NK-92 treated with Interleukin-12 subunit alpha and Interleukin-12 subunit beta, amount 100 ng/mL, for 24 hours (cell line): ENCODE measurements at places on chromosomes 1 and 21.

DNA sequence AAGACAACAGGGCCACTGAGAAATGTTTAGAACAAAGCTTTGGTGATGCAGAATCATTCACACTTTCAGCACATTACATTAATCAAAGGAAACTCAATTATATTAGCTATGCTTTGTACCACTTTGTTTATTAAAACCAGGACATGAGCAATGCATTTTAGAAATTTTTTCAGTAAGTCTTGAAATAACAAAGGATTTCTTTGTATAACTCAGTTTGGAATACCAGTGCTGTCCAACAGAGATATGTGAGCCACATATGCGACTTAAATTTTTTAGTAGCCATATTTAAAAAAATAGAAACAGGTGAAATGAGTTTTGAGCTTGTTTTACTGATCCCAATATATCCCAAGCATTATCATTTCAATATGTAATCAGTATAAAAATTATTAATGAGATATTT is 18.8 kb upstream of the F3 start:
- no peak for DNase-seq

DNA sequence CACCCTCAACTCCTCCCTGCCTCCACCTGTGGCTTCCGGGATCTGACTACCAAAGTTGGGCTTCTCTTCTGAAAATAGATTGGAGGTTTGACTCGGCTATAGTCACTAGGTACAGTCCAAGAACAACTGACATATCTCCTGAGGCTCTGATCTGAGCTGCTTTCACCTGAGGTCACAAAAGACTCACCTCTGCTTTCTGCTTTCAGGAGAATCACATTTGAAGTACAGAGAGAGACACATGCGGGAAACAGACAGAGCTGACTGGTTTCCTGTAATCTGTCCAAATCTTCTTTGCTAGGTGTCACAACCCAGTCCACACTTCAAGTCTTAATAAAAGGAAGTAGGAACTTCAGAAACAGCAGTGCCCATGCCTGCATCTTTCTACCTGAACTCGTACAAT is 245.4 kb upstream of the CHRM3 start:
- DNase-seq, result no peak

DNA sequence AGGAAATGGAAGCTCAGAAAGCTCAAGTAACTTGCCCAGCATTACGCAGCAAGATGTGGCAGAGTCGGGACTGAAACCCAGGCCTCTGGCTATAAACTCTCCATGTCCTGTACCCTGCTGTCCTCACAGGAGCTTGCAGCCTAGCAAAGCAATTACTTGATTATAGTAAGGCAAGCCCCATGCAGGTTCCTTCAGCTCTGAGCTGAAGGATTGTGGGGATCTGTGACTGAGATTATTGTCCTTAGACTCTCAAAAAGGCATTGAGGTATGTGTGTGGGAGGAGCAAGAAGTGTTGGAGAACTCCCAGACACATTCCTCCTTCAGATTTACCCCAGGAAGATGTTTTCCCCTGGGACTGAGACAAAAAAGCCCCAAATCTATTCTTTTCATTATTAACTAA is 124.0 kb upstream of the SPATA6 start:
- no peak for DNase-seq

DNA sequence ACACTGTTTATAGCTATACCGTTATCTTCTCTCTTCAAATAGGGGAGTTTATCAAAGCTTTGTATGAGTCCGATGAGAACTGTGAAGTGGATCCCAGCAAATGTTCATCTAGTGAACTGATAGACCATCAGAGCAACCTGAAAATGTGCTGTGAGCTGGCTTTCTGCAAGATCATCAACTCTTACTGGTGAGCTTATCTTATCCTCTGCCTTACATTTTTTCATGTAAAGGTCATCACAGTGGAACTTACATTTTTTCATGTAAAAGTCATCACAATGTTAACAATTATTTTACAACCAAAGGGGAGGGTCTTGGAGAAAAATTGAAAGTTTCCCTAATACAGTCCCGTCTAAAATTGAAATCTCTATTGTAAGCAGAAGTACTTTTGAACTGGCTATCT is 45.2 kb downstream of the CLEC20A start:
- DNase-seq, result no peak

DNA sequence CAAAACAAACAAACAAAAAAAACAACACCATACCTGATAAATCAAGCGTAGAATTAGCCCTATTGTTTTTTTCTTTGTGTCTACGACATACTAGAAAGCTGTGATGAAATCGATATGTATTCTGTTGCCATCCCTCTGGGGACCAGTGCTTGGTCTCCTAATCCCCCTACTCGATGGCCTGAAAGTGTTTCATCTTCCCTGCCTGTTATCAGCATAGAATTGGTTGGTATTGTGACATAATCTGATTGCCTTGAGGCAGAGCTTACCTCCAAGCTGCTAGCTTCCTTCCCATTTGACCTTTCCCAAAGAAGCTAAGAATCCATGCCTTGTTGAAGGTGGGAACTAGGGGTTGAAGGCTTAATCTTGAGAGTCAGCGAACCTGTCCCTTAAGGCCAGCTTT is 40.7 kb upstream of the PIGV start:
- no peak for DNase-seq

DNA sequence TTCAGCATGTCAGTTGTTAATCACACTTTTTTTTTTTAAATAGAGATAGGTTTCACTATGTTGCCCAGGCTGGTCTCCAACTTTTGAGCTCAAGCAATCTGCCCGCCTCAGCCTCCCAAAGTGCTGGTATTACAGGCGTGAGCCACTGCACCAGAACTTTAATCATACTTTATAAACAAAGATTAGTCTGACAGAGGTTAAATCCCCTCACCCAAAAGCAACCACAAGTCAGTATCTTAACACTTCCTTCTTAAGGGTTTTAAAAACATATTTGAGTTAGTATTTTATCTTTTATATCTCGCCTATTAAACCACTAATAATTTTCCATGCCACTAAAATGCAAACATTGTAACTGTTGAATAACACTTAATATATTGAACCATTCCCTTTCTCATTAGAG is 70.2 kb downstream of the COP1 start:
- DNase-seq, result no peak

DNA sequence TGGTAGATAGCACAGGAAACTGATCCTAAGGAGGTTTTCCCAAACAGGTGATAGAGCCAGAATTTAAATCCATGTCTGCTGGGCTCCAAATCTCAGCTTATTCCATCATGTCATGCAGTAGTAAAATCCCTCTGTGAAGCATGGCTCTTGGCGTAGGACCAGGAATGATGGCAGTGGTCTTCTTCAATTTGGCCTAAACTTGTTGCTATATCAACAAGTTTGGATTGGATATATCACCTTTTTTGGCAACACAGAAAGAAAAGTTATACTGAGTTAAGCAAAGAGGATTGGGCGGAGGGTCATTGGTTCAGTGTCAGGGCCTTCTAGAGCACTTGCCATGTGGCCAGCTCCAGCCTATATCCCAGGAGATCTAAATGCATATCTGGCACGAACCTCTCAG is 52.2 kb downstream of the FGGY start:
- no peak for DNase-seq

DNA sequence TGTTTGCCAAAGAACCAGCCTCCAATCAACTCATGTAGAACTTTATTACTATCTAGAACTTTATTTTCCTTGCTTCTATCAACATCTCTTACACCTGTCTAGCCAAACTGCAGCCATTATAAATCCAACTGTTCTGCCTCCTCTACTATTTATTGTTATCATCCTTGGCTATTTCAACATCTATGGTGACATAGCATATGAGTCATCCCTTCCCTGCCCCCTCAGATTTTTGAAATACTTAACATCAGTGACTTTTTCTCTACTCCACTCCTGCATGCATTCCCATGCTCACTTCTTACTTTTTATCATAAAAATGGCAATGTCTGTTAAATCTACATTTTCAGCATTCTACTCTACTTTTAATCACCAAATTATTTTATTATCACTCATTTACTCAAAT is 544.9 kb upstream of the NEGR1 start:
- DNase-seq, result no peak

DNA sequence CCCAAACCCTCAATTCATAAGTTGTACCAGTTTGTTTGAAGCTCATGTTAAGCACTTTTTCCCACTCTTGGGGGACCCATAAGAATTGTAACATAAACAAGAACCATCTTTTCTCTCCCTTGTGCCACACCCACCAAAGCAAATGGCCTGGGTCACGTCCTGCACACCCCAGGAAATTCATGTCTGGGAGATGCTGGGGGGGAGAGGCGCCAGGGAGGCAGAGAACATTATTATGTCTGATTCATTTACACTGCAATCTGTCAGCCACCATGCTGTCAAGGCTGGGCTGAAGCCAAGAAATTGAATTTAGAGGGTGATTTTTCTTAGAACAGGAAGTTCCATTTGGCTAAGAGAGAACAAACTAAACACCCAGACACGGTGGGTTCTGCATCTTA is 37.2 kb upstream of the IPO9 start:
- no peak for DNase-seq

DNA sequence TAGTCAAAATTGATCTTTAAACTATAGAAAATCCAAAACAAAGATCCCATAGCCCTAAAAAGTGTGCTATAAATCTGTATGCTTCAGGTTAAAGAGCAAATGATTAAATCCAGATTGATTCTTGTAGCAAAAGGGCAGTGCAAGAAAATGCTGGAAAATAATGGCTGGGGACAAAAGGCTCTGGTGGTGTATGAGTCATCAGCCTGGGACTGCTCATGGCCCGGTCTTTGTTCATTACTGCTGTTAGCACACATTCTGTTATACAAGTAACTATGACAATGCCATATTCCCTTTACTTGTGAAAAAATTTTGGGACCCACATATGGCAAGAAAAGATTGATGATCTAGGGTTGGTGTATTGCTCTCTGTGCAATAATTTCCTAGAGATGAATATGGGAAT is 89.1 kb downstream of the RWDD3 start:
- no peak for DNase-seq

GRCh38 chr1:244370060-244370637 is 81.6 kb downstream of the ADSS2 start:
- DNase-seq, result no peak

GRCh38 chr1:58266242-58266641 is 280.3 kb downstream of the OMA1 start:
- DNase-seq, result no peak

DNA sequence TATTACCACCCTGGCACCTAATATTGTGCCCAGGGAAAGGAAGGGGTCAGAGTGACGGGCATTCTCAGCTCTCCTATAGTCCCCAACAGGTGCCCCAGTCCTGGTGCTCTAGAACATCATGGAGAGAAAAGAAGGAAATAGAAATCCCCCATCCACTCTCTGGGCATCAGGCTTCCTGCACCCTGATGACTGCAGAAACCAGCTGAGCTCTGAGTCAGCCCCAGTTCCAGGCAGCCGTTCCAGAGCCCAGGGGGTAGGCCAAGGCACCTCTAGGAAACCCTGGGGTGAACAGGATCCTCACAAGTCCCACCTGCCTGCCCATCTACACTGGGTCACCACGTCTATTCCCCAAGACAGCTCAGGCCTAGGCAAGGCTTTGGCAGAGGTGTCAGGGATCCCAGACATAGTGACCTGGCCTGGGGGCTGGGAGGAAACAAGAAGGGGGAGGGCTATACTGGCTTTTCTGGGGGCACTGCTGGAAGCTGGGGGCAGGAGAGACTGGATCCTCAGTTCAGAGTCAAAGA is 709 bp downstream of the NECTIN4 start:
- DNase-seq, result no peak

DNA sequence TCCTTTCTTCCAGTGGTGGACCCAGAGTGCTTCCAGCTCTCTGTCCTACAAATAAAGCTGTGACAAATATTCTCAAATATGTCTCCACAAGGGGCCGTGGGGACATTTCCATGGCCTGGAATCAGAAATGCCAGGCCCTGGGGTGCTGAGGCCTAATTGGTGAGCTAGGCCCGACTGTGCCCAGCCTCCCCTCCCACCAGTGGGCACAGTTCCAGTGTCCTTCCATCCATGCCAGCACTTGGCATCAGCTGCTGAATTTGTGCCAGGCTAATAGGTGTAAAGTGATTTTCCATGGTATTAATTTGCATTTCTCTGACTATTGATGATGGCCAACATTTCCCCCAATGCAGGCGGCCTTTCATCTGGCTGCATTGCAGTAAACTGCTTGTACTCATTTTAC is 48.5 kb upstream of the B3GALT5 start:
- DNase-seq, result no peak

DNA sequence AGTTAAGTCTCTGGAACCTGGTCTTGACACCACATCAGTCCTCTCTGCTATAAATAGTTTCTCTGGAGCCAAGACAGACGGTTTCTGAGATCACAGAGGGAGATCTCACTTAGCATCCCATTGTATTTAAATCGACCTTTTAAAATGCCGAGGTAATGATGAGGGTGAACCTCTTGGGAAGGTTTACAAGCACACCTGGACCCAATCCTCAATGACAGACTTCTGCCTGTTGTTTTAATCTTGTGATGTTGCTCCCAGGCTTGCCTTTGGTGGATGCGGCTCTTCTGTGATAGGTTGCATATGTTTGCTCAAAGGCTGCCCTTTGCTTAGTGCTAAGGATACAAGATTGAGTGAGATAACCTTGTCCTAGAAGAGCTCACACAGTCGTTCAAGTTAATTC is 104.6 kb upstream of the L1TD1 start:
- no peak for DNase-seq

GRCh38 chr1:83102630-83103071 is 896.3 kb downstream of the TTLL7 start:
- DNase-seq, result no peak

- DNase-seq, result no peak
Observed at GRCh38 chr1:1846386-1846918, 44.4 kb downstream of the GNB1 start.

DNA sequence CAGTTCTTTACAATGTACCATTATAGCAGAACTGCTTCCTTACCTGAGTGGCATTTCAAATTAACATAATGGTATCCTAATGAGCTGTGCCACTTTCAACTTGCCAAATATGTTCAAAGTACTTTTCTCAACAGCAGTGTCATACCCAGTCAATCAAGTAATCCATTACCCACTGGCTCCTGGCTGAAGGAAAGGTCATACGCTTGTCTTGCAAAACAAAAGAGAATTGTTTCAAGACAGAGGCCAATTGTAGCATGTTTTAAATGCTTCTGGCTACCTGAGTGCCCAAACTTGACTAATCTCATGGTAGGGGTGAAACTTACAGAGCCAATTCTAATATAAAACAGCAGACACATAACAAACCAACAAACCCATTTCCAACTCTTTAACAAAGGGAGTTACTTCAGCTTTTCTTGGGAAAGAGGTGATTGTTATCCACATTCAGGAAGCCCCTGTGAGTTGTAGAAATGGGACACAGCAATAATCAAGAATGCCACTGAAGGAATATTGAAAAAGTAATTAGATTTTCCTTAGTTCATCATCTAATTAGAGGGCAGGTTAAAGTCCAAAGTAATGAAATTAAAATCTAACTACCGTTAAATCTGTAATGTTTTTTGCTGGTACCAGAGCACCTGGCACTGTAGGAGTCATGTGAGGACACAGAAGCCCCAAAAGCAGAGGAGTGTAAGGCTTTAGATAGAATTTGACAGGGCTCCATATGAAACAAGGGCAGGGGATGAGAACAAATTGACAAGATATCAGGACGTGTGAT is 241.9 kb downstream of the RWDD3 start:
- no peak for DNase-seq

GRCh38 chr1:188027613-188028012 is 1198.9 kb downstream of the PLA2G4A start:
- no peak for DNase-seq

GRCh38 chr1:200729863-200730262 is 8.8 kb upstream of the CAMSAP2 start:
- DNase-seq, result no peak
